Activated CD4-positive, alpha-beta T cell treated with anti-CD3 and anti-CD28 coated beads, Interleukin-2, amount 10 ng/mL, durations not matched to agents 7 days and 5 days (primary cell): ENCODE measurements at places on chromosomes 2 and 18. TPM values are rescaled to one million over a fixed set of nuclear protein-coding genes. Genes with fewer than 3 reads are reported as not detected.

C2orf72 gene
- total RNA-seq: not detected

CPS1 gene
- total RNA-seq: 0.48 TPM

KRCC1 gene
- total RNA-seq: 20.5 TPM

TUBA4B gene
- not detected for total RNA-seq

PER2 gene
- 11.8 TPM for total RNA-seq

SLC8A1 gene
- 0.56 TPM for total RNA-seq

UGT1A9 gene
- total RNA-seq: not detected

PSMA8 gene
- 0.89 TPM for total RNA-seq

IL1B gene
- total RNA-seq: not detected

CNDP1 gene
- not detected for total RNA-seq

RNF125 gene
- 36.0 TPM for total RNA-seq

ZFP36L2 gene
- 210 TPM for total RNA-seq

VIT gene
- not detected for total RNA-seq

SPDYA gene
- total RNA-seq: 1.4 TPM

- H3K36me3 ChIP-seq: no peaks in the 10 kb centered on the region
- H3K27ac ChIP-seq: no peak overlapping the region
- no peak for DNase-seq
- peaks cover 24% of the 10 kb centered on the region for H3K27me3 ChIP-seq
Observed at GRCh38 chr2:213145715-213146242, 5.6 kb downstream of the IKZF2 start.

DNA sequence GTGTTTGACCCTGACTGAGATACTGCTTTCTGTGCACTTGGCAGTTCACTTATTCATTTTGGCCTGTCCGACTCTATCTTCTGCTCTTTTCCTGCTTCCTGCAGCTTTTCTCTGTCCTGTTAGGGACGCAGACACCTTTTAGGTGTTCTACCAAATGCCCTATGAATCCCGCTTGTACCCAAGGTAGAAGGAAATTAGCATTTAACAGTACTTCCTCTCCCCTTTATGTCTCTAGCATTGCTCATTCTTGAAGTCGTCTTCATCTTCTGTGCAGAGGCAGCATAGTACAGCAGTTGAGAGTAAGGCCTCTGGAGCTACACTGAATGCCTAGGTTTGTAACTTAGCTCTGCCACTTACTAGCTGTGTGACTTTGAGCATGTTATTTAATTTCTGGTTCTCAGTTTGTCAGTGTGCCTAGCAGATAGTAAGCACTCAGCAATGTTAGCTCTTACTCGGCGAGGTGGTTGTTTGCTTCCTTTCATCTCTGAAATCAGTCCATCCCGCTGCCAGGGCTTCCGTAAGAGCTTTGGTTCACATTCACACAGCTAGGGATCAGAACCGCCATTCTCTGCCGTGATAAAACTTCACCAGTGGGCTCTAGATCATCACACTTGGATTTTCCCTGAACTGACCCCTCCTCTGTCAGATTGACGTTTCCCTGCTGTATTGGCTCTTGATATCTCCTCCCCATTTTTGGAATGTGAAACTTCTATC, 1.4 kb downstream of the CCT7 start:
- H3K27me3 ChIP-seq: no peaks in the 10 kb centered on the region
- peak overlapping the region; percentile 93 for H3K27ac ChIP-seq
- no peak for DNase-seq
- peaks cover 47% of the 10 kb centered on the region for H3K4me1 ChIP-seq
- peak overlapping the region; percentile 89 for H3K4me3 ChIP-seq
- H3K36me3 ChIP-seq: peaks cover 19% of the 10 kb centered on the region

- peak overlapping the region; percentile 86 for H3K4me3 ChIP-seq
- DNase-seq: no peak
- H3K27ac ChIP-seq: peak overlapping the region; percentile 94
- H3K4me1 ChIP-seq: peaks cover 38% of the 10 kb centered on the region
- H3K27me3 ChIP-seq: no peaks in the 10 kb centered on the region
- H3K36me3 ChIP-seq: peaks cover 29% of the 10 kb centered on the region
Observed at GRCh38 chr2:178448968-178449661, 1.9 kb downstream of the PRKRA start.

GRCh38 chr2:69693059-69693774, 48.7 kb upstream of the ANXA4 start:
- H3K4me3 ChIP-seq: peak overlapping the region; percentile 57
- H3K27ac ChIP-seq: peak overlapping the region; percentile 93

- no peak overlapping the region for H3K27ac ChIP-seq
- peaks cover 91% of the 10 kb centered on the region for H3K27me3 ChIP-seq
- H3K36me3 ChIP-seq: peaks cover 7% of the 10 kb centered on the region
- peaks cover 29% of the 10 kb centered on the region for H3K4me1 ChIP-seq
- H3K4me3 ChIP-seq: no peak overlapping the region
Observed at GRCh38 chr2:70890469-70891065, 45.1 kb upstream of the ATP6V1B1 start.

- peaks cover 12% of the 10 kb centered on the region for H3K4me1 ChIP-seq
- H3K27me3 ChIP-seq: no peaks in the 10 kb centered on the region
- no peak overlapping the region for H3K27ac ChIP-seq
- no peaks in the 10 kb centered on the region for H3K36me3 ChIP-seq
- H3K4me3 ChIP-seq: no peak overlapping the region
- no peak for DNase-seq
Observed at GRCh38 chr2:26481706-26482105, 3.8 kb upstream of the OTOF start.

DNA sequence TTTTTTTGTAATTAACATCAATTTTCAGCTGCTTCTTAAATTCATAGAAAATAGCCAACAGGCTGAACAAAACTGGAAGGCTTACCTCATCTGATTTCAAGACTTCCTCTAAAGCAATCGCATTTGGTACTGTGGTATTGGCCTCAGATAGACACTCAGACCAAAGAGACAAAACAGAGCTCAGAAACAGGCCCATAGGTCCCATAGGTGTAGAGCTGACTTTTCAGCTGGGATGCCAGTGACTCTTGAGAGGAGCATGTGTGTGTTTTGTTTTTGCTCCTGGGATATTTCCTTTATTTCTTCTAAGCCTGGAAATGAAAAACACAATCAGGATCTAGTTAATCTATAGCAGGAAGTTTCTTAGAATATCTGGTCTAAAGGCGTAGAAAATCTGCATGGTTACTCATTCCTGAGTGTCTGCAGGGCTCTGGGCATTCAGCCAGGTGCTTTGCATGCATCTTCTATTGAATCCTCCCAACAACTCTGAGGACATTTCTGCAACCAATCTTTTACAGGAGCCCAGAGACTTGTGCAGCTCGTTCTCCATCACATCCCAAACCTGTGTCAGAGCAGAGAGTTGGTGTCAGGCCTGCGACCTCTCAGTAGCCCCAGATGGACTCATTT, 190.8 kb downstream of the RTP5 start:
- H3K4me1 ChIP-seq: no peaks in the 10 kb centered on the region
- DNase-seq: no peak
- H3K36me3 ChIP-seq: no peaks in the 10 kb centered on the region

DNA sequence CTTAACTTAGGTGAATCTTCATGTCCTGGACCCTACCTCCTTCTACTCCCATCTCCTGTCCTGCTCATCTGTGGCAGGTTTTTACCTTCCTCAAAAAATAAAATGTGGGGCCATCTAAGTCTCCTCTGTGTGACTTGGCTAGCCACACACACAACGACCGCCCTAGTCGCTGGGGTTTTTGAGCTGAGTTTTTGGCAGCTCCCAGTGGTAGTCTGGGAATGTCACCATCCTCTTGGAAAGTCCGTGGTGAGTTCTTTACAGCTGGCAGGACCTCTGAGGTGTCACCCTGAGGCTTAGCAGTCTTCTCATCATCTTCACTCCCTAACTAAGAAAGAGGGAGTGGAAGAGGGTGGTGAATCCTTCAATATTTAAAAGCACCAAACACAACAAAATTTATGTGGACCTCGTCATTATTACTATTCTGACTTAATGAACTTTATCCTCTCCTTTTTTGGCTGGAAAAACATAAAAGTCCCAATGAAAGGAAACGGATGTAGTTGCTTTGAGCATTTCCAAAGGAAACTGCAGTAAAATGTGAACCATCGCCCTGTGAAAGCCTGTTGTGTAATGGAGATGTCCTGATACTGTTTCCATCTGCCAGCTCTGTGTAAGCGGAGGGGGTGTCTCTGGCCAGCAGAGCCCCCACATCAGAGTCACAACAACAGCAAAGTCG, 78.6 kb downstream of the VAPA start:
- H3K4me3 ChIP-seq: no peak overlapping the region
- no peak overlapping the region for H3K27ac ChIP-seq
- H3K36me3 ChIP-seq: no peaks in the 10 kb centered on the region
- no peaks in the 10 kb centered on the region for H3K4me1 ChIP-seq
- no peaks in the 10 kb centered on the region for H3K27me3 ChIP-seq

DNA sequence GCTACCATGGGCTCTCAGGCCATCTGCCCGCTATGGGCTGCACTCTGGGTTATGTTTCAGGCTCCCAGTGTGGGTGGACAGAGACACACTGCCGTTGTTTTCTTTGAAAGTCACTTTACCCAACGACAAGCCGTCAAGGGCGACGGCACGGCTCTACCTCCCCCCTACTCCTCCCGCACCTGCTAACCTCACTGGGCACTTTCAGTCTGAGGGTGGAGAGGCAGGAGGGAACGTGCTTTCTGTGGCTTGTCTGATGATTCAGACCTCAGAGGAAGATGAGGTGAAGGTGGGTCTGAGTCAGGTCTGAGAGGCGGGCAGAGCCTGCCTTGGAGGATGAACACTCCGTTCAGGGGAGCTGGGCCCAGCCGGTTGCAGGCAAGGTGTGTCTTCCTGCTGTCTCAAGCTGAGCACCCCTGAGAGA, 147.6 kb upstream of the HDAC4 start:
- H3K36me3 ChIP-seq: no peaks in the 10 kb centered on the region
- DNase-seq: peak; percentile 56
- peaks cover 62% of the 10 kb centered on the region for H3K4me1 ChIP-seq
- peaks cover 2% of the 10 kb centered on the region for H3K27me3 ChIP-seq
- peak overlapping the region; percentile 54 for H3K27ac ChIP-seq

- DNase-seq: no peak
- H3K4me3 ChIP-seq: no peak overlapping the region
- H3K27ac ChIP-seq: no peak overlapping the region
- H3K36me3 ChIP-seq: no peaks in the 10 kb centered on the region
- peaks cover 8% of the 10 kb centered on the region for H3K4me1 ChIP-seq
Observed at GRCh38 chr2:31428001-31428418, 13.5 kb upstream of the XDH start.

- no peak overlapping the region for H3K27ac ChIP-seq
- no peaks in the 10 kb centered on the region for H3K36me3 ChIP-seq
- H3K4me1 ChIP-seq: no peaks in the 10 kb centered on the region
- no peaks in the 10 kb centered on the region for H3K27me3 ChIP-seq
- no peak overlapping the region for H3K4me3 ChIP-seq
- DNase-seq: no peak
Observed at GRCh38 chr2:47260971-47261370, 105.9 kb upstream of the STPG4 start.

DNA sequence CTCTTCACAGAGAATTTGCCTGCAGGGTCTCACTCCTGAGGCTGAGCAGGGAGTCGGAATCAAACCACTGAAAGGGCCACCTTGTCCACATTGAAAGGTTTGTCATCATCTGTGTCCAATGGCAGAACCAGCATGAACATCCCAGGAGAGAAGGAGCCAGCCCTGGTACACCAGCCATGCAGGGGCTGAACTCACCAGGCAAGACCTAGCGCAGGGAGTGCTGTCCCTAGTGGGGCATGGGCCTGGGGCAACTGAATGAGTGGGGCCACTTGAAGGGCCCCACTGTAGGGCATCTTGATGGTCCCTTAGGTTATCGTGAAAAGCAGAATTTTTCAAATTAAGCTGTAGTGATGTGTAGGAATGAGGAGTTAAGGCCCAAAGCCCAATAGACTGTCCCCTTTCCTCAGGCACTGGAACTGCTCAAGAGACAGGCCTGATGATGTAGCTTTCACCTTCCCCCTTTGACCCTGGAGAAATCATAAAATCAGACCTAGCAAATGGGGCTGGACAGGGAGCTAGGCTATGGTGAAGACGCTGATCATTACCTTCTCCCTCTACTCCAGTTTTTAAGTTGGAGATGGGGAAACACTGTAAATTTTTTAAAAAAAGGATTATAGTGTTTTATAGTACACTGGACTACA, 8.4 kb upstream of the PLEK start:
- H3K27me3 ChIP-seq: peaks cover 9% of the 10 kb centered on the region
- H3K36me3 ChIP-seq: no peaks in the 10 kb centered on the region

GRCh38 chr2:46719487-46719886, 196.1 kb downstream of the MCFD2 start:
- no peak overlapping the region for H3K27ac ChIP-seq
- no peak overlapping the region for H3K4me3 ChIP-seq
- peaks cover 22% of the 10 kb centered on the region for H3K4me1 ChIP-seq

GRCh38 chr2:136116813-136117390, 1.0 kb downstream of the CXCR4 start:
- DNase-seq: peak; percentile 72
- H3K27me3 ChIP-seq: peaks cover 19% of the 10 kb centered on the region
- H3K4me3 ChIP-seq: peak overlapping the region; percentile 98

- no peaks in the 10 kb centered on the region for H3K4me1 ChIP-seq
- H3K4me3 ChIP-seq: no peak overlapping the region
- no peak overlapping the region for H3K27ac ChIP-seq
- H3K27me3 ChIP-seq: no peaks in the 10 kb centered on the region
Observed at GRCh38 chr18:34522603-34523002, 187.5 kb upstream of the DTNA start.

GRCh38 chr2:113124181-113124961, 3.0 kb upstream of the IL1RN start:
- H3K27ac ChIP-seq: peak overlapping the region; percentile 19
- peaks cover 18% of the 10 kb centered on the region for H3K27me3 ChIP-seq
- DNase-seq: no peak
- H3K4me3 ChIP-seq: no peak overlapping the region

GRCh38 chr2:205032093-205032551, 486.8 kb downstream of the PARD3B start:
- H3K27me3 ChIP-seq: no peaks in the 10 kb centered on the region
- peaks cover 36% of the 10 kb centered on the region for H3K4me1 ChIP-seq
- no peak overlapping the region for H3K4me3 ChIP-seq
- DNase-seq: no peak
- peaks cover 16% of the 10 kb centered on the region for H3K36me3 ChIP-seq

DNA sequence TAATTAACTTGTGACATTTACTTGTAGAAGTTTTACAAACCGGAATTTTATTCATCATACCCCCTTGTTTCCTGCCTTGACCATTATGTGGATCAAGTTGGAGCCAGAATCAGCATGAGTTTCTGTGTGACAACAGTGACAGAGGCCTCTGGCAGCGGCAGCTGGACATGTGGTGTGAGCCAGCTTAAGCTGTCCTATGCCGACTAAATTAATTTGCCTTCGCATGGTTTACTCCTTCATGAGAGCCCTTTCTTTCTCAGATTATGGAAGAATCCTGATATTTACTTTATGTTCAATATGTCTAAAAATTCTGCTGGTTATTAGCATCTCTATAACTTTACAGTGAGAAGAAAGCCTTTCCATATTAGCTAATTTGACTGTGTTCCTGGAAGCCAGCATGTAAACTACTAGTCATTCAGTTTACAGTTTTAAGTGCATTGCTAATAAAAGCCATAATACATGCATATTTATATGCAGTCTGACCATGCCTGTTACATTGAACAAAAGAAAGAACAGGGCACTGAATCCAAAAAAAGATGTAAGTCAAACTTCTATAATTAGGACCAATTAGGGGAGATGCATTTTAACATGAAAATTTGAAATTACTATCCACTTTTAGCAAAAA, 495.8 kb upstream of the ACVR2A start:
- no peak overlapping the region for H3K27ac ChIP-seq
- no peaks in the 10 kb centered on the region for H3K36me3 ChIP-seq
- H3K27me3 ChIP-seq: peaks cover 7% of the 10 kb centered on the region
- DNase-seq: no peak
- H3K4me3 ChIP-seq: no peak overlapping the region
